Right kidney (tissue), 9 donors: ENCODE measurements at places on chromosomes 3 and 15.
A peak's percentile ranks its signal among the peaks of the same experiment; 100 is the strongest.

- peak; percentile 27 for DNase-seq
Measured at GRCh38 chr3:129182390-129183185, 1.1 kb downstream of the CNBP start.

DNA sequence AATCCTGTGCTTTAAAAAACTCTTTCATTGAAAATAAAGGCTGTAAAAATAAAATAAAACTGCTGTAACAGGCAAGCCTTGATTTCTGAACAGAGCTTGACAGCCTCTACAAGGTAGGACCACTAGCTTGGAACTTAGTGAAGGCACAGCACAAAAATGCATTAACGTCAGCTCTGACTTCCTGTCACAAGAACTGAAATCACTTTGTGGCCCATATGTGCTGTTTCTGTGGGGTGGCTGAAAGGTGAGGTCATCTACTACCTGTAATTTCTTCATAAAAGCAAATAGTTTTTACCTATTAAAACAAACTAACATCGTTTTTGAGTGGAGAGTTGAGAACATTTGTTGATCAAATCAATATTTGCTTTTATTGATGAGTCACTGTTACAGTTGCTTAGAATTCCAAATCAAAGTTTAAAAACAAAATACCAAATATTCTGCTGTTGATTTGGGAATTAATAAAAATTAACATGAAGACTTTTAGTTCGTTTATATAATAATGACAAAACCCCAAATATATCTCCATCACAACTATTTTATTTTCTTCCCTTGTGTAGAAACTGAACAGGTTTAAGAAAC lies 1034.1 kb downstream of the MCTP2 start:
- DNase-seq: no peak

- DNase-seq: no peak
Measured at GRCh38 chr3:50189274-50189673, 2.1 kb upstream of the GNAT1 start.

- no peak for DNase-seq
Measured at GRCh38 chr15:78838489-78838888, 27.2 kb upstream of the ADAMTS7 start.
